ENCODE measurements at places on chromosomes 3 and 15.

DNA sequence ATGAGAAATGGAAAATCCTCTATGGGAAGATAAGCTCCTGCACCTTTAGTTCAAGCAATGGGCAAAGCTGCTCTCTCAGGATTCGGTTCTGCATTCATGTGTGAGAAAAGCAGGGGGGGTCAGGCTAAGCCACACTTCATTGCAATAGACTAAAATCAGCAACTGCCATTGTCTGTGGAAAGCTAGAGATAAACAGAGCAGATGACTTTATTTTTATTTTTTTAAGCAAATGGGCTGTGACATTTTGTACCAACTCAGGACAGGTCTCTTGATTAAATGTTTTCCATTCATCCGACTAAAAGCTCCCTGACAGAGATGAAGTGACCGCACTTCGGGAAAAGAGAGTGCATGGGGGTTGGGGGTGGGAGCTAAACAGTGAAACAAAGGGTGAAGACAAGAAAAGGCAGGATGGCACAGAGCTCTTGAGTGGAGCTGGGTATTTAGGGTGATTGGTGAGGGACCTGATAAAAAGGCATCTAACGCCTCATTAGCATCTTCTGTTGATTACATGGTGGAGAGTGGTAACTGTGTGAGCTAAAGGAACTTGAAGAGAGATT, 987.4 kb downstream of the TUSC7 start:
- no peak for DNase-seq

- no peak for DNase-seq
Observed at GRCh38 chr3:71384388-71384787, 199.1 kb downstream of the FOXP1 start.

- DNase-seq = no peak
Observed at GRCh38 chr15:48913141-48913540, 35.2 kb downstream of the EID1 start.

GRCh38 chr15:55320963-55321362, 1.9 kb downstream of the PIGB start:
- no peak for DNase-seq

DNA sequence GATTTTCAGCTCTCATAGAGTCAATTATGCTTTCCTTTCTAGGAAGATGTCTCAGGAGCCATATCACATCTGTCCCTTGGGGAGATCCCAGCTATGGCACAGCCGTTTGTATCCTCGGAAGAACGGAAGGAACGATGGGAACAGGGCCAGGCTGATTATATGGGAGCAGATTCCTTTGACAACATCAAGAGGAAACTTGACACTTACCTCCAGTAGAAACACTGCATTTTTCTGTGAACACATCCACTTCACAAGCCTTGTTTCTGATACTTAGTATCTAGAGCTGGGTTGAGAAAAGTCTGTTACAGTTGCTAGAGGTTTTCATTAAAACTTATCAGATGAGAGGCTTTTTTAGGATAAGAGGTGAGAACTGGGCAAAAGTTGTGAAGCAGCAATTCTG, 35.4 kb downstream of the GYG1 start:
- no peak for DNase-seq

- DNase-seq = peak; percentile 77
Observed at GRCh38 chr3:131033480-131034080, 6.9 kb downstream of the NEK11 start.

GRCh38 chr3:17795711-17796110, 53.3 kb upstream of the TBC1D5 start:
- DNase-seq = no peak

DNA sequence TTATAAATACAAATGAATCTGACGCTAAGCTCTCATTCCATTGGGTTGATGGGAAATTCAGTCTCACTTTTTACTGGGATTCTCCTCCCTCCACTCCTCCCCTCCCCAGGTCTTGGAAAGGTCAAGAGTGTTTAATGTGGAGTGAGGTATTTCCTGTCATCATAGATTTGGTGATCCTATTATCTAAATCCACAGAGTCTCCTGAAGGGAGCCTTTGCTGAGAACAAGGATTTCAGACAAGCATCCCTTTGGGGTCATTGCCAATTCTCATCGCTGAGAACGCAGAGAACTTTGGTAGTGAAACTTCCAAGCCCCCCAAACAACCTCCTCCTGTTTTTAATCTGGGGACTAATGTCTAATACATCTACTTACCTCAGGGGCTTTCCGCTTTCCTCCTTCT, 297.9 kb downstream of the OTOL1 start:
- no peak for DNase-seq

Measured in CD4-positive, alpha-beta T cell treated with Interleukin-10 for 1 hour (primary cell).